Dorsolateral prefrontal cortex (tissue), 122 donors: ENCODE measurements at places on chromosomes 7 and 10.

DNA sequence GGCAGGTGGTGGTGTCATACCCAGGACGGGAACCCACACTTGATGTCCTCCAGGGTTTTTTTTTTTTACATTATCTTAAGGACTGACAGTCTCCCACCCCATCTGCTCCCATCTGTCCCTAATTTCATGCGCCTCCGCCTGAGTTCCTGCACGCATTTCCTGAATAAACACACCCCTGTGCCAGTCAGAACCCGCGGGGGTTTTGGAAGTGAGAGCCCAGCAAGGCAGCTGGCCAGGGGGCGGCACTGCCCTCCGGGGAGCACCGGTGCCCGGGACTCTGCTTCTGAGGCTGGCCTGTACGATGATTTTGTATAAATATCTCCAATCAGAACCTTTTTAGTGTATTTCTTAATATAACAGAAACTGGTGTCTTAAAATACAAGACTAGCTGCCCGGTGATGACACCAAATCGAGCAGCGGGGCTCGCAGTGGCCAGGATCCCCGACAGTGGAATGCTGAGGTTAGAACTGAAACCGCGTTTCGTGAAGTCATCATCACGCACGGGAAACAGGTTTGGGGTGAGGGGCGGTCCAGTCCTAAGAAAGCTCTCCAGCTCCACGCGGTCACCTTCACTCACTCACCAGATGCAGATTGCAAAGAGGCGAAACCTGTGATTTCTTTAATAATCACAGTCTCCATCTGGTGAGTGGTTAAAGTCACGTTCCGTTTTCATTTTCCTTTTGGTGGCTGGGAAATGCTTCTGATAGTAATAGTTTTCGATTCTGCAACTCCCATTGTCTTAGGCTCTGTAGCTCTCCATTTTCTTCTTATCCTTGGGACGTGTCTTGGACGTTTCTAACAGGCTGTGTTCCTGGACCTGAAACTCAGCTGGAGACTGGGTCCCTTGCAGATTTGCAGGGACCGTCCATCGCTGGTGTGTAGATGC is 19.7 kb downstream of the BNIP3 start:
- DNase-seq, result no peak

GRCh38 chr10:131048606-131049005 is 262.9 kb downstream of the TCERG1L start:
- DNase-seq, result no peak

GRCh38 chr10:132299371-132300336 is 8.1 kb downstream of the STK32C start:
- DNase-seq, result no peak

- no peak for DNase-seq
Observed at GRCh38 chr10:124534826-124535601, 73.4 kb downstream of the LHPP start.

GRCh38 chr10:111716032-111716431 is 467.5 kb downstream of the GPAM start:
- DNase-seq, result no peak
